Kidney capillary endothelial cell (primary cell): ENCODE measurements at places on chromosomes 1 and 21.

DNA sequence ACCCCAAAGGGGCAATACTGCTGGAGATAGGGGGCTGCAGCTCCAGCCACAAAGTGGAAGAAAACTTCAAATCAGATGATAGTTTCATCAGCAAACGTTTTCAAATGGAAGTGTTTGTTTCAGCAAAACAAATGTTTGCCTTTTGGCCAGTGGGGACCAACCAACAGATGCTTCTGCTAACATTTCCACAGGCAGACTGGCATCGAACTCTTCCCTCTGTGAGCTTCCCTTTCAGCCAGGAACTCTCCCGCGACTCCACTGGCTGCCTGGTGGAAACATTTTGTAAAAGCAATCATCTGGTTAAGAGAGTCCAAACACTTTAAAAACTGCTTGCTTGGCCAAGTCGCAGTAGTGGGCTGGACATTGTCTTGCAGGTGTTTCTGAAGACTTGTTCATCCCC lies 30.7 kb downstream of the CENPF start:
- DNase-seq = no peak

DNA sequence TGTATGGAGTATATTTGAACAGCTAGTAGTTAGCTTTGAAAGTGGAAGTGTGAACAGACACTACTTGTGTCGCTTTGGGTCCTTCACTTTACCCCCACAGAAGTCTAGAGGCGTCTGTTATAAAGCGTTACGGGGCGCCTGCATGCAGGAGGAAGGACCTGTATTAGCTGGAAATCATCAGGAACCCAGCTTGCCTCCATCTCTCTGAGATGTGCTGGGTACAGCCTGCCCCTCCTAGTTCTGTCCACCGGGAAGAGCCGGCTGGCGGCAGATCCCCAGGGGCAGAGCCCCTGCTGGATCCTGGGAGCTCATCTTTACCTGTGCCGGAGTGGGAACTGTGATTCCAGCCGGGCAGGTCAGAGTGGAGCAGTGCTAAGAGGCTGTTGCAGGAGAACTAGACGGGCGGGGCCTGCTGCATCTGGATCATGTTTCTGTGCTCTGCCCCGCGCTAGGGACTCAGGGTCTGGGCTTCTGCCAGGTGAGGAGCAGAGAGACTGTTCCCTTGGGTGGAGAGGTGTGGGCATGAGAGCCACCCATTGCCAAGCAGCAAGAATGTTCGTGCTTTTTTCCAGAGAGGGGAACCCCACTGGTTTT lies 22.3 kb upstream of the SPSB1 start:
- no peak for DNase-seq

DNA sequence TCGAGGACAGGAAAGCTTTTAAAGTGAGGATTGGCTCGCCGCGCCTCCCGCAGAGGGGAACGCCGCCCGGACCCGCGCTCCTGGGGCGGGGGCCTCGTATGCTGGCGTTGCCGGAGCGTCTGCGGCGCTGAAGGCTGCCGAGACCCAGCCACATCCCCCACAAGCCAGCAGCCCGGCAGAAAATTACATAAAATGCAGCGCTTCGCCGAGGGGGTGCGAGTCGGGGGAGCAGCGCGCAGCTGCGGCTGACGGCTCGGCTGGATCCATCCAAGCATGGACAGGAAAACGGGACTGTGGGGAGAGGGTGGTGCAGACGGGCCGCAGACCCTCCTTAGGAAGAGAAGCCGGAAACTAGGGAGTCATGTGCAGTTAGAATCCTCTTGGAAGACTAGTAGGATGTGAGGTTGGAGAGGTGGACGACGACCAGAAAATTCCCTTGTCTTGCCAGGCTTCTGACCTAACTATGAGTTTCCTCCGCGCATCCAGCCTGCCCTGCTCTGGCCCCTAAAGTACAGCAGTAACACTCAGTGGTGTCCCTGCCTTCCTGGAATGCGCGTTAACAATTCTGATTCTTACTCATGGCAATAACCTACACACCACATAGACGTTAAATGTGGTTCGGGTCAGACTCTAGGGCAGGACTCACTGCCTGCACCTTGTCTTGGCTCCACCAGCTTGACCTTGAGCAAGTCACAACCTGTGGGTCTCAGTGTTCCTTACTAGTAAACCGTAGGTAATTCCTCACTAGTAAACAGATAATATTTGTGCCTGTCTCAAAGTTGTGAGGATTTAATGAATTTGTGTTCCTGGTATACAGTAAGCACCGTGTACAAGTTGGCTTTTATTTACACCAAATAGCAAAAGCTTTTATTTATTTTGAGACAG lies 953 bp upstream of the BRWD1 start:
- DNase-seq = peak; percentile 63

DNA sequence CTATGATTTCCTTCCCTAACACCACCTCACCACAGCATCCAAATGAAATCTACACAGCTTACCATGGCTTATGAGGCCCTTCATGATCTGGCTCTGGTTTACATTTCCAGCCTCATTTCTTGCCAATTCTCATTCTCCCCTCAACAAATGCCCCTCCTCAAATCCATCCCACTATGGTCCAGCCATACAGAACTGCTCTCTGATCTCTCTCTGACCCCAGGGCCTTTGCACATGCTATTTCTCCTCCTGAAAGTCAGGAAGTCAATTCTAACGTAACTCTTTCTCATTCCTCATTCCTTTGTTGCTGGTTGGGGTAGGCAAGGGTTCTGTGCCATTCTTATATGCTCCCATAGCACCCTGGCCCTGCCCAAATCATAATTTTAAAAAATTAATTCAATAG lies 120.0 kb downstream of the LRIG2 start:
- DNase-seq = no peak

- DNase-seq = no peak
These were observed 17.8 kb downstream of the ZBTB17 start for GRCh38 chr1:15958111-15958510.

DNA sequence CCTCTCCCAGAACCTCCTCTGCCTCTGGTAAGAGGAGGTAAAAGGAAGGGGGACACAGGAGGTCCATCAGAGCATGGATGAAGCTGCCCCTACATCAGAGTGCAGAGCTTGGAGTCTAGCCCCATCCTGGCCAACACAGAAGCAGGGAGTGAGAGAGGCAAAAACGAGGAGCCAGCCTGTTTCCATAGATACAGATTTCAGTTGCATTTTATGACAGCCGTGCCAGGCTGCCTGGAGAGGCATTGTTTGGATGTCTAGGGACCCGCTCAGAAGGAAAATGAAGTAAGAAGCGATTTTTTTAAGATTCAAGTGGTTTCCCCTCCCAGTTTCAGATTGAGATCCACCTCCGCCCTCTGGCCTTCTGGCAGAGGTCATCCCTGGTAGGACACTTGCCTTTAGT lies 11.5 kb upstream of the GJA8 start:
- no peak for DNase-seq

GRCh38 chr1:232579958-232580941 lies 49.7 kb downstream of the SIPA1L2 start:
- no peak for DNase-seq

DNA sequence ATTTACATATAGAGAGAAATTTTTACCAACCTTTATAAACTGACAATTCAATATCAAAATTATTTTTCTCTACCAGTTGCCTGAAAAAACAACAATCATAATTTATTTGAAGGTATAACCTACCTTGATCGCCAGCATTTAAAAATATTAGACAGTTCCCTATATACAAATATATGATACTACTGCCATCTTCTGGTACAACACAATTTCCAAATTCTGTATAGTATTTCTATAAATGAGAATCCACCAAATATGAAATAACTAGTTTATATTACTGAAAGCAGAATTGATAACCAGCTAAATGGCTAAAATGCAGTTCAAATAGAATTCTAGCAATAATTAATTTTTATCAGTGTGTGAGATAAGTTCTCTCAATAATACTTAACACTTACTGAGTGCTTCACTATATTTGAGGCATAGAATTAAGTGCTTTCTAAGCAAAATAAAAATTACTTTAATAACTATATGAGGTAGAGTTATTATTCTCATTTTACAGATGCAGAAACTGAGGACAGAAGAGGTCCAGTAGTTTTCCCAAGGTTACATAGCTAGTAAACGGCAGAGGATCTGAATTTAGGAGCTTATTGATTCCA lies 75.6 kb downstream of the PIGK start:
- DNase-seq = peak; percentile 46

DNA sequence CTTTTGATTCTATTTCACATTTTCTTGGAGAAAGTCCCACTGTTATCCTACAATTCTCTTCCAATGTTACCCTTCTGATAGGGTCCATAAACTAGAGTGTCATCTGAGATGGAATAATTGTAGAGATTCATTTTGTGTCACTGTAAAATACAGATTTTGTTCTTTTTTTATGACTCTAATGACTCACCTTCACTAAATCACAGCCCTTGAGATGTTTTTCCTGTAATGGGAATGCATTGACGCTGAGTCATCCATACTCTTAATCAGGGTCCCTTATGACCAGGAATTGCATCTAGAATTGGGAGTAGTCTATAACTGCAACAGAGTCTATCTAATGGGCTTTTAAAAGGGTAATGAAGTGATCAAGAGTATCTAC lies 315.5 kb downstream of the TGFB2 start:
- peak; percentile 87 for DNase-seq

- no peak for DNase-seq
These were observed 10.4 kb downstream of the NR5A2 start for GRCh38 chr1:200037904-200038303.

DNA sequence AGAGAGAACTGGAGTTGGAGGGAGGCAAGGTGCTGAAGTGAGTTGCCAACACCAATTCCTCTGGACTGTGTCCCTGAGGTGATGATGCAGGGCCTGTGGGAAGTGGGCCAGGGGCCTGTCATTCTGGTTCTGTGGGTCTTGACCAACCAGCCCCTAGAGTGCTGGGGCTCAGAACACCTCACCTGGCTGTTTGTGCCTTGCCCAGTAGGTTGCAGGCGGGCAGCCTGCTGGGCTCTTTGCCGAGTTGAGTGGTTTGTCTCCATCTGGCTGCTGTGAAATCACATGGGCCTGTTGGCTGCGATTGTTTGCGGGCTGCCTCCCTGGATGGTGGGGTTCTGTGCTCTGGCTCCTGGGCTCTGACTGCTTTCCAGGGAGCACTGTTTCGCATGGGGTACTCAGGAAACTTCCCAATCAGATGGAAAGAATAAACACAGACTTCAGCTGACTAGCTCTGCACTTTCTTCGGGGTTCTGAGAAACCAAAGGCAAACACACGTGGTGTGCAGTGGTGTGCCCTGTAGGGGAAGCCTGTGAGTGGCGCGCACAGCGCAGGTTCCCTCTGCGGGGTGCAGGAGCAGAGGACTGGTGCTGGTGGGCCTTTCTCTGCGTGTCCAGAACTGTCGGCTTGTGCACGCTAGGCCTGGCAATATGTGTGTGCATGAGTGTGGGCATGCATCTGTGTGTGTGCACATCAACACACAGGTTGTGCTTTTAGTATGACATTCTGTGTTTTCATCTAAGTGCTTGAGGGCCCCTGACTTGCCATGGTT lies 95.1 kb downstream of the RHOU start:
- no peak for DNase-seq

DNA sequence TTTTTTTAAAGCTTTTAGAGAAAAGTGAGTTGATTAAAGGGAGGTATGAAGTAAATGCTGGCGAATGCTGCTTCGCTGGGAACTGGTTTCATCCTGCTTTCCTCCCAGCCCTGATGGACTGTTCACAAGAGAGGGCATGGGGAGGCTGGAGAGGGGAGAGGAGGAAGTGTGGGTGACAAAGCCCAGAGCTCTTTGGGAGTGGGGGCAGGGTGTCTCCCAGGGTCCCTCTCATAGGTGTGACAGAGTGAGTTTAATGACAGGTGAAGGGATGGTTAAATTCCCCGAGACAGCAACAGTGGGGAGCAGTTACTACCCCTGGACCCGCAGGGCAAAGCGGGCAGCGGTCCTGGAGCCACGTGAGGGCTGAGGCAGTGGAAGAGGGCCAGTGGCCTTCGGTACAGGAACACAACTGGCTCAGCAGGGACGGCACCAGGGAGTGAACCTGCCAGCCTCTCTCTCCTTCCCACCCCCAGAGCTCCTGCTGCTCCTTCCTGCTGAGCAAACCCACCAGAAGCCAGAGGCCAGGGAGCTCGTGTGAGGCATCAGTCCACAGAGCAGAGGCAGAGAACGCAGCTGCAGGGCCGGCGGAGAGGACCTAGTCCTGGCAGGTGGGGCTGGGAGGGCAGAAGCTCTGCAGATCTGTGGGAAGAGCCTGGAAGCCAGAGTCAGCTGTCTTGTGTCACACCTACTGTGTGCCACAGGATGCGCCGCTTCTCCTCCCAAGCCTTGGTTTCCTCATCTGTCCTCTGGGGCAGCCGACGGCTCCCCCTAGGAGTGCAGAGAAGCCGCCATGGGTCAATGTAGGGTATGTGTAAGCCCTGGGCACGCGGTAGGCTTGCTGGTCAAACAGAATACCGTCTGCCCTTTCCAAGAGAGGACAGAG lies 20.9 kb upstream of the LRP8 start:
- no peak for DNase-seq

DNA sequence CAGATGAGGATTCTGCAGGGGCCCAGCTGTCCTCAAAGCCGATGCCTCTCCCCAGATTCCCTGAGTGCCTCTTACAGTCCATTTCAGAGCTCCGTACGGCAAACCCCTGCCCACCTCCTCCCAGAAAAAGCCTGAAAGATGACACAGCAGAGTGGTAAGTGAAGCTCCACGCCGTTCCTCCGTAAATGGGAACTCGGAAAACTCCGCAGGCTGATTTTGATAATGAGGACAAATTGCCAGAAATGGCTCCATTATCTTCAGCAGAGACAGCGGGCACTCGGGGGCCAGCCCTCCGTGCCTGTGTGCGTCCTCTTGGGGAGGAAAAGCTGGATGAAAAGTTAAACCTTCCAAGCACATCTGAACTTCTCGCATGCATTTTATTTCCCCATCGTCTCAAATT lies 81.1 kb downstream of the NPHP4 start:
- no peak for DNase-seq

GRCh38 chr1:21623410-21623961 lies 45.7 kb downstream of the RAP1GAP start:
- no peak for DNase-seq

GRCh38 chr1:182143825-182144645 lies 82.5 kb upstream of the ZNF648 start:
- DNase-seq = no peak

DNA sequence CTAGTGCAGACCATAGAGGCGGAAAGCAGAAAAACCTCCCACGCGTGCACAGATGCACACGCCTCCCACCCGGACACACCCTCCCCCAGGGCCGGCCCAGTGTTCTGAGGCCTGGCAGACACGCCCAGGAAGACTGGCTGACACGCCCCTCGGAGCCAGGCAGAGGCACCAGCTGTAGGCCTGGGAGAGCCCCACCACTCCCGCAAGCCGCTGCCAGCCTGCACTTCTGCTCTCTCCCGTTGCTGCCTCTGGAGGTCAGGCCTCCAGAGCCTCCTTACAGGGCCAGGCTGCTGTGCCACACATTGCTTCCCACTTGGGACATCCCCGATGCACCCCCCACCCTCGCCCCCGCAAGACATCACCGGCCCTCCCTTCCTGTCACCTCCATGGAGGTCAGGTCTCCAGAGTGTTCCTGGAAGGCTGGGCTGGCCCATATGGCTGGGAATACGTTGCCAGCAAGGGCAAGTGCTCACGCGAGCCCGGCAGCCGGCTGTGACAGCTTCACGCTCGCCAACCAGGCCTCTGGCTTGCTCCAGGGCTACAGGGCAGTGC lies 40.4 kb downstream of the CASZ1 start:
- DNase-seq = no peak
